Activated T-cell treated with anti-CD3 and anti-CD28 coated beads, Interleukin-2, amount 50 U/mL, for 1 hour (primary cell): ENCODE measurements at places on chromosomes 4 and X.
A peak's percentile ranks its signal among the peaks of the same experiment; 100 is the strongest.

DNA sequence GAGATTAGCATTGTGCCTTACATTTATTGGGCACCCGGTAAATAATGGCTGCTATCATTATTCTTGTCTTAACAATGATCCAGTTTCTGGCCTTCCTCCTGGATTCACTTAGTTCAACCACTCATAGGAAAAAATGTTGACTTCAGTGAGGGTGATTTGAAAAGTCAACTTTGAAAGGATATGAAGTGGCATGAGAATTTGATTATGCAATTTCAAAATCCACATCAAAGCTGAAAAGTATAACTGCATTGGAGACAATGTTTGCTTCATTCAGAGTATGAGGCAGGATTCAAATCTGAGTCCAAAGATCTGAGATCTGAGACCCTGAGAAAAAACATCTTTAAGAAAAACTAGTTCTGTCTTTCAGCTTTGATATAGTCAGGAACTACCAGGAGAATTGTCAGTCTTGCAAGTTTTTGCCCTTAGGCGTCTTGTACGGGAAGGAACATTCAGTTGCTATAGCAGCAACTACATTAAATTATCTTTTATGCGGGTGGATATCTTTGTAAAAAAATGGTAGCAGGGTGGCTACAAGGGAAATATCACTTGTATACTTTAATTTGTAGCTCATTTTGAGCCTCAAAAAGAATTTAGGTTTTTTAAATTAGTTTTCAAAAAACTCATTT is 587.5 kb upstream of the LCORL start:
- no peak for DNase-seq

- no peak for DNase-seq
Measured at GRCh38 chr4:159232465-159233106, 129.7 kb downstream of the RAPGEF2 start.

DNA sequence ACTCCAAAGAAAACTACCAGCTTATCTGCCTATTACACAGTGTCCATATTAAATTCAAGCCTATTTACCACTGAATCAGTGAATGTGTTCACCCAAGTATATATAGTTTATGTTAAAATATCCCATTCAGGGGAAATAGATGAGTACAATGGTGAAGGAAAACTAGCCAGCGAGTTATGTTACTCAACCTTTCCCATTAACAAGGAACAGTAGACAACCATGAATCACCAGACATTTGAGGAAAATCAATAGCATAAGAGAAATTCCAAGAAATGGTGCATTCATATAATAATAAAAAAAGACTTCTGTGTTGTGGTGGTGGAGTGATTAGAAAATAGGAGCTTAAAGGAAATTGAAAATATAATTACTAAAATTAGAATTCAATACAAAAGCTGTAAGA is 21.3 kb downstream of the IQCM start:
- no peak for DNase-seq

DNA sequence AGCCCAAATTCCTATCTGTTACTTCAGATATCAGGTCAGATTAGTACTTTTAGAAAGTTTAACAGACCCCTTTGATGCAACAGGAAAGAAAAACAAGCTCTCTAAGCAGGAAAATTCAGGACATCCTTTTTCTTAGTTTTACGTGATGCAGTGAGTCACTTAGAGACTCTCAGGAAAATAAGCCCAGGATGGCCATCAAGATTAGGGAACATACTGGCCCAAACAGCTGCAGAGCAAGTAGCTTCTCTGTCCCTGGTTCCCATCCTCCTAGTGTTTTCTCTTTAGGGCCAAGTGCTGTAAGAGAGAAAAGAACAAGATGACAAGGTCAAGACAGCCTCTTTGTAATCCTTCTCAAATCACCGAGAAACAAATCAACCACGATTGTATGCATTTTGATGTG is 219.1 kb downstream of the ZNF674 start:
- no peak for DNase-seq

DNA sequence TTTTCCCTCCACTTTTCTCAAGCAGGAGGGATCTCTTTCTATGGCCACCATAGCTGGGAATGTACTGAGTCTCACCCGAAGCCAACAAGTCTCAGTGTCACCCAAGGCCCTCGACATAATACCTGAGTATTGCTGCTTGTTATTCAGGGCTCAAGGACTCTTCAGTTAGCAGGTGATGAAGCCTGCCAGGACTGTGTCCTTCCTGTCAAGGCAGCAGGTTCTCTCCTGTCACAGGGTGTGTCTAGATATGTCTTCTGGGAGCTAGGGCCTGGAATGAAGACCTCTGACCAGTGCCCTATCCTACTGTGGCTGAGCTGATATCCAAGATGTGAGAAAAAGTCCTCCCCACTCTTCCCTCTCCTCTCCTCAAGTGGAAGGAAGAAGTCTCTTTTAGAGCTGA is 391.0 kb upstream of the DIPK2B start:
- no peak for DNase-seq

DNA sequence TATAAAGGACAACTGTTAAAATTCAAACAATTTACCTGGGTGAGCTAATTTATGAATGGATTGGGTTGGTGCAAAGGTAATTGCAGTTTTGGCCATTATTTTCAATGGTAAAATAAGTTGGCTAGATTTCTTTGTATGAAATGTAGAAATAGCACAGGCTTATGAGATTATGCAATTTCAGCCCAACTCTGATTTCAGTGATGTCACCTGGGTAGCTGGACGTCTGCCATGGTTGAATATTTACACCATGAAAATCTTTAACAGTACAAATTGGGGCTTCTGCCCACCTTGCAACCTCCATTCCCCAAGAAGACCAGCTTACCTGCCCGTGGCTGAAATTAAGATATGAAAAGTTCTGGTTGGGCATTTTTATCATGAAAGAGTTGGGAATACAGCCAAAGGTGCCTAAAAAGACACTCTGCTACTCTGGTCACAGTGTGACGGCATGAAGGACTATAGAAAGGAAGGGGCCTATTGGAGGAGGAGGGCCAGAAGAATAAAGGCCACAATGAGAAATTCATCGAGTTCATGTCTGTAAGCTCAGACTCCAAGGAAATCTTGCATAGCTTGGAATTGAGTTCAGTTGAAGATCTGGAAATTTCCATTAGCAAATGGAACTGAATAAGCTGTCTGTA is 29.7 kb downstream of the EGF start:
- no peak for DNase-seq

GRCh38 chr4:85368932-85369331 is 106.0 kb upstream of the ARHGAP24 start:
- no peak for DNase-seq

DNA sequence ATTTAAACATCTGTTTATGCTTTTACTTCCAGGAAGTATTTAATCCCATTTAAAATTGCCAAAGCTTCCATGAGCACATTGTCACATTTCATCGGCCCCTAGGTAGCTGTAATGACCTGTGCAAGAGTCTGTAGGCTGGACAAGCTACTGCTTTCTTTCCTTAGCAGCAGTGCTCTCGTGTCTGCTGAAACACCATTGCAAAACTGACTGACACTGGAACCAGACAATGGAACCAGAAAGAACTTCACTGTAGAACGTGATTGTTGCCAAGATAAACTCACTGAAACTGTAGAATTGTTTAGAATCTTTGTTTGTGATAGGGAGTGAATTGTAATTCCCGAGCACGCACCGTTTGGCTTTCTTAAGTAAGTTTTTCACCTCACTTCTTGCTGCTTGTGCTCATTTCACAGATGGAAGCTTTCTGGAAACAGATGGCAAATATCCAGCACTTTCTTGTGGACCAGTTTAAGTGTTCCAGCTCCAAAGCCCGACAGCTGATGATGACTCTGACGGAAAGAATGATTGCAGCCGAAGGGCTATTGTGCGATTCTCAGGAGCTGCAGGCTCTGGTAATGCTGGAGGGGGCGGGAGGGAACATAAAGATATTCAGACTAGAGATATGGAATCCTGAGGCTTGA is 36.9 kb downstream of the EVC start:
- no peak for DNase-seq

GRCh38 chr4:40118861-40119260 is 62.2 kb downstream of the N4BP2 start:
- no peak for DNase-seq

DNA sequence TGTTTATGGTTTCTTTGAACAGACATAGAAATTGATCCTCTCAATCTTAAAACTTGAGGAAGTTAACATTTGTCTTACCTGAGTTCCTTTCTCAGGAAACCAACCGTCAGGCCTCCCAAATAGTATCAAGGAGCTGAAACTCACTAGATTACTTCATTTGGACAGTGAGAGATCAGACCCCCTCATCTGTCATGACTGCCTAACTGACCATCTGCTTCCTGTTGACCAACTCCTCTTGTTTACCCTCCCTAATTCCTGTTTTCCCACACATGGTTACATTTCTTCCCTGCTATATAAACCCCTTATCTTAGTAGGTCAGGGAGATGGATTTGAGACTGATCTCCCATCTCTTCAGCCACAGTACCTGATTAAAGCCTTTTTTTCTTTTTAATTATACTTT is 46.2 kb upstream of the NMU start:
- no peak for DNase-seq

- DNase-seq, result no peak
Measured at GRCh38 chrX:72621625-72622485, 49.2 kb upstream of the HDAC8 start.

DNA sequence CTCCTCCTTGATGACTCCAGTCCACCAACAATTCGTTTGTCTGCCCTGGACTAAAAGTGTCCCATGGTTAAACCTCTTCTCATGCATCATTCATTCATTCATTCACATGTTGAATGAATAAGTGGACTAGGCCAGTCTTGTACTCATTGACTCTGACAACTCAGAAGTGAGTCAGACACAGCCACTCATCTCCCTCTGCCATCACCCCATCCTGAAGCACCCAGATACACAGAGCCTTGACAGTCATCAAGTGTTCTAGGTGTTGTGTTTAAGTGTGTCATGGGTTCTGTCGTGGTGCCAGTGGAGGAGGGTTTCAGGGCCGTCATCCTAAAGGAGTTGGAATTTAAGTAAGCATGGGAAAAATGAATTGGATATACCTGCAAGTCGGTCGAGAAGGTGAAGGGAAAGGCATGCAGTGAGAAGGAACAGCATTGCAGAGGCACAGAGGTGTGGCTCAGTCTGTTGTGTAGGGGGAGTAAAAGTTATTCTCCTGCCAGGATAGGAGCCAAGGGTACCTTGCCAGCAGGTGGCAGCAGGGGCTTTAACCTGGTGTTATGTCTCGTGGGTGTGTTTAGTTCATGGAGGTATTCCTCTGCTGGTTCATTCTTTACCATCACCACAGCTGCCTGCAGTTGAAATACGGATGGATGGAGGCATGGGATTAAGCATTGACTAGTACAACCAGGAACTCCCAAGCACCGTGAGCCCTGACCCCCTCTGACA is 18.3 kb downstream of the MAGED2 start:
- peak; percentile 45 for DNase-seq

DNA sequence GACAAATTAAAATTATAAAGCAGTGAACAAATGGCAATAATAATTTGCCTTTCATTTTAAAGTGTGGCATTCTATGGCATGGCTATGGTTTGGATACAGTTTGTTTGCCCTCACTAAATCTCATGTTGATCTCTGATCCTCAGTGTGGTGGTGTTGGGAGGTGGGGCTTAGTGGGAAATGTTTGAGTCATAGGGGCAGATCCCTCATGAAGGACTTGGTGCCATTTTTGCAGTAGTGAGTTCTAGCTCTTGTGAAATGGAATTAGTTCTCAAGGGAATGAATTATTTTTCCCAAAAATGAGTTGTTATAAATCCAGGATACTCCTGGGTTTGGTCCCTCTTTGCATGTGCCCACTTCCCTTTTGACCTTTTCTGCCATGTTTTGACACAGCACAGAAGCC is 181.4 kb downstream of the AMELX start:
- no peak for DNase-seq

DNA sequence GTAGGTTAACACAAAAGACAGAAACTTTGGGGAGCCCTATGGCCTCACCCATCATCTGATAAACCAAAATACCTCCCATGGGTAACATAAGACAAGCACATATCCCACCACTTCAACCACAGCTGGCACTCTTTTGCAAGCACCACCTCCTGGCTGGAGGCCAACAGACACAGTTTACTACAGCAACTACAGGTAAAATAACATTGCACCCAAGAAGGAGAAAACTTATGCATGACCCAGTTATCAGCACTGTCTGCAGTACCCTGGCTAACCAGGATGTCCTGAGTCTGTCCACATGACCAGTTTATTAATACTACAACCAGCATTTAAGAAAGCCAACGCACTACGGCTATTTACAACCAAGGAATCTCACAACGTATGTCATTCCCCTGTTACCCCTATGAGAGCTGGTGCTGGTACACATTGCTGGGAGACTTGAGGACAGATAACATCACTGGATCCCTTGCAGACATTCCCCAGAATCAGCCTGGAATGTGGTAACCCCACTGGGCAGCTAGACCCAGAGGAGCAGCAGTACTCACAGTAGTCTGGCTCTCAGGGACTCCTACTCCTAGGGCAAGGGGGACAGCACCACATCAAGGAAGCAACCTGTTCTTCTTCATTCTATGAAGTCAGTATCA is 32.0 kb downstream of the ELF2 start:
- no peak for DNase-seq

GRCh38 chr4:173504181-173504503 is 25.9 kb downstream of the HAND2 start:
- no peak for DNase-seq

GRCh38 chr4:33088713-33089112 is 2368.5 kb downstream of the PCDH7 start:
- no peak for DNase-seq

- no peak for DNase-seq
Measured at GRCh38 chr4:141768954-141769353, 132.6 kb downstream of the IL15 start.
